ENCODE measurements at places on chromosomes 1 and 21.

DNA sequence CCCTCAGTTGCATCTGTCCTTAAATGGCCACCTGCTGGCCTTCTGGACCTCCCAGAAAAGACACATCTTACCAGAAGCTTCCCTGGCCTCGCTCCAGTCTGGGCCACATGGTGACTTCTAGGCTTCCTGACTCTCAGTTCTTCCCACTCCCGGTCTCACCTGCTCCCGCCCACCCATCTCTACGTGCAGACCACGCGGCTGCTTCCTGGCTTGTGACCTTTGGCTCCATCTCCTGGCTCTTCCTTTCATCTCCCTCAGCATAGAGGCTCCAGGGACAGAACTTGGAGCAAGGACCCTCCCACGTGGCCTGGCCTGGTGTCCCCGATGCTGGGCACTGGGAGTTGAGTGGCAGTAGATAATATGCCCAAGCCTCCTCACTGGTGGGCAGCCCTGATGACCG is 124.9 kb upstream of the IRF2BP2 start:
- no peak for DNase-seq

DNA sequence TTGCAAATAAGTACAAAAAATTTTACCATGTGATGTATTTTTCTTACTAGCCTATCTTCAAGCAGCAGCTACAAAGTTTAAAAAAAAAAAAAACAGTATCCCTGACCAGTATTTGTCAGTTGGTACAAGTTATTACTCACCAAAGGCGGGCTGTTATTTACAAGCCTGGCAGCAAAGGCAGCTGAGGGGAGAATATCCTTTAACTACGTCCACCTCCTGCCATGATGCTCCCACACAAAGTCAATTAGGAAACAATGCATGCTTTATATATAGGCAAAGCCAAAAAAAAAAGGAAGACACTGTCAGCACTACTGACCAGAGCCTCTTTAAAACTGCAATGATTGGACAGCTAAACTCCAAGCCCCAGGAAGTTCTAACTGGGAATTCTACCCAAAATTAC is 13.7 kb downstream of the PSMA5 start:
- DNase-seq, result no peak

DNA sequence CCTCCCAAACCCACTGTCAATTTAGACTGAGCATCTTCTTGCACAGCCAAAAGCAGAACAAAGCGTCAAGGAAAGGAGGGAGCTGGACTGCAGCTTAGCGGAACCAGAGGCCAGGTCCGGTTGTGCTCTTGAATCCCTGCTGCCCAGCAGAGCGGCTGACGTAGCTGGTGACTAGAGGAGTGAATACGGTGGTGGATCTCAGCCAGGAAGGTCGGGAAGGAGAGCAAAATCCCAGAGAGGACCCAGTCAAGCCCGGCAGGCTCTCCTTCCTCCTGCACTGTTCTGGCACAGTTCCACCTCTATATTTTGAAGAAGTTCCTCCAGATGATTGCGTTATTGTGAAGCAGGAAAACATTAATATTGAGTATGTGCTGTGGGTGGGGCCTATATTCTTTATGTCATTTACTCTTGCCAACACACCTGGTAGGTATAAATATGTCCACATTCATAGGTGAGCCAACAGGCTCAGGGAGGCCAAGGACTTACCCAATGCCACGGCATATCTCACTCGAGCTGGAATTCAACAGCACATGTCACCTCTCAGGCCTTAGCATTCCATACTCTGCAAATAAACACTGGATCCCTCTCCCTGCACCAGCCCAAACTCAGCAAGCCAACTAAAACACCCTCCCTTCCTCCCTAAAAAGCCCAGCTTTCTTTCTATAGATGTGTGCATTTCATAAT is 23.6 kb upstream of the ABCB10 start:
- DNase-seq, result no peak

- no peak for DNase-seq
These were observed 8.9 kb downstream of the CSRP1 start for GRCh38 chr1:201497935-201498509.

DNA sequence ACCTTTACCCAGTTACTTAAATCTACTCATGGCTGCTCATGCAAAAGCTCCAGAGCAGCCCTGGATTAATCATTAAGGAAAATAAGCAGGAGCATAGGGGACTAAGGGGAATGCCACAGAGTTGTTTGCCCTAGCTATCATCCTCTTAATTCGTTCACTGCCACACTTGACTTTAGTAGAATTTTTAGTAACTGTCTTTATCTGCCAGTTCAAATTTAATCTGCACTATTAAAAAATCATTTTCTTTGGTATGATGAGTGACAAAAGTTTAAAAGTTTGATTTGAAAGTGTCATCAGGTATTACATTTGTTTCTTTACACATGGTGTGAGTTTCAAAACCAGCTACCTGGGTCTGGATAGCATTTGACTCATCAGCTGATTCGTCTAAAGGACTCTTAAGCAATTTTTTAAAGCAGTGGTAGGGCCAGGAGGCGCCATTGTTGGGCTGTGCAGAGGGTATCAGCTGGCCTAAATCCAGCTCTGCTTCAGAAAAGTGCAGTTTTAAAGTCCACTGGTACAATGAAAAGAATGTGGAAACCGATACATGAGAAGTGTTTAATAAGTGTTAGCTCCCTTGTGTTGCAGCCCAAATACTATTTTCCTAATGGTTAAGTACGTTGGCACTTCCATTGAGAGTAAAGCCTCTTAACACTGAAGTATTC is 69.9 kb upstream of the DR1 start:
- no peak for DNase-seq

DNA sequence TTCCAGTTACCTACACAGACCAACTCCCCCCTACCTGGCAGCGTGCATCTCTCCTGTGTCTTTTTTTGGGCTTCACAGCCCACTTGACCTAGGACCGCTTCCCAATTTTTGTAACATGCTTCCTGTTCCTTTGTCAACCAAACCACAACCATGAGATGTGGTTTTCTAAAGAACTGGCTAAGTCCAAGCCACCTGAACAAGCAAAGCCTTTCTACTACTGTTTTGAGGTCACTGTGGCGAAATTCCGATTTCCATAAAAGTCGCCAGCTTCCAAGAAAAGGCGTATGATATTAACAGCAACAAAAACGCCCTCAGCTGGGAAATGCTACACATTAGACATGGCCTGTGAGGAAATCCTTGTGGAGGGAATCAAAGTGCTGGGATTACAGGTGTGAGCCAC is 12.7 kb upstream of the AK2 start:
- DNase-seq, result no peak

- no peak for DNase-seq
These were observed 273.7 kb upstream of the AJAP1 start for GRCh38 chr1:4380564-4381168.

- no peak for DNase-seq
These were observed 131.2 kb downstream of the DISC1 start for GRCh38 chr1:231757759-231758158.

DNA sequence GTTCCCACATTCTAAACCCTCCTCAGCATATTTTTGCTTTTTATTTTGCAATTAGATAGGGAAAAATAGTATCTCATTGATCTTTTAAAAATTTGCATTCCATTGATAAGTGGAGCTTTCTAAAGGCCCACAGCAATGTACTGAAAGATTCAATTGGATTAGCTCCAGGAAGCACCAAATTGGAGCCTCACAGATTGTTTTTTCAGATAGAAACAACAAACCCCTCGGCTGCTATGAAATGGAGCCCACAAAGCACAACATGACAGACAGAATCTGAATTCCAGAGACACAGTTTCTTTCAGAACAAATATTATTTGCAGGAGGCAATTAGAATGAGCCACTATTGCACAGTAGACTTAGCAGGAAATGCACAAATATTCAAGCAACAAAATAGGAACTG is 58.9 kb upstream of the KIF26B start:
- no peak for DNase-seq

DNA sequence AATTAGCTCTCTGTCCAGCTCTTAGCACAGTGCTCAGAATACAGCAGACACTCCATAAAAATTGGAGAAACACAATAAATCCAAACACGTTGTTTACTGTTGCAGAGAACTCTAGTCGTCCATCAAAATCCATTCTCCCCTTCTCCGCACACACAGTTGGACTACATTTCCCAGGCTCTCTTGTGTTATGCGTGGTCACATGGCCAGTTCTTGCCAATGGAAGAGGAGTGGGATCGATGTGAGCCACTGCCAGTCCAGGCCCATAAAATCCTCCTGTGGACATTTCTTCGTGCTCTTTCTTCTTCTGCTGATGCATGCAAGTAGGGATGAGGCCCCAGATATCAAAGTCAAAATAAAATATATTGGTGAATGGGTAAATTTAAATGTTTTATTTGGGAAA is 114.3 kb upstream of the FMN2 start:
- DNase-seq, result no peak

DNA sequence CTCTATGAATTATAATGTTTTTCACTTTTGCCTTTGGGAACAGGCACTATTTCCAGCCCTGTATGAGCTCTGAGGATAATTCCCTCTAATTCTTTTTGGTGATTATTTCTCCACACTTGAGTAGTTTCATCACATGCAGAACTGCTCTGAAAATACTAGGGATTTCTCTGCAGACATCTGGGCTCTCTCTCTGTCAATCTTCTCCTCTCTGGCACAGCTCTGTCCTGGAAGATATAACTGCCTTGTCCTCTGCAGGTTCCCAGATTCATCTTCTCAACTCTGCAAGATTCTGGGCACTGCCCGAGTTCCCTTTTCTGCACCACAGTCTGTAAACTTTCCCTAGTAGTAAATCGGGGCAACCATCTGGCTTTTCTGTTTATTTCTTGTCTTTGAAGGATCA is 131.3 kb upstream of the FMN2 start:
- DNase-seq, result no peak

GRCh38 chr1:231272880-231273279 is 31.9 kb downstream of the GNPAT start:
- DNase-seq, result peak; percentile 54

DNA sequence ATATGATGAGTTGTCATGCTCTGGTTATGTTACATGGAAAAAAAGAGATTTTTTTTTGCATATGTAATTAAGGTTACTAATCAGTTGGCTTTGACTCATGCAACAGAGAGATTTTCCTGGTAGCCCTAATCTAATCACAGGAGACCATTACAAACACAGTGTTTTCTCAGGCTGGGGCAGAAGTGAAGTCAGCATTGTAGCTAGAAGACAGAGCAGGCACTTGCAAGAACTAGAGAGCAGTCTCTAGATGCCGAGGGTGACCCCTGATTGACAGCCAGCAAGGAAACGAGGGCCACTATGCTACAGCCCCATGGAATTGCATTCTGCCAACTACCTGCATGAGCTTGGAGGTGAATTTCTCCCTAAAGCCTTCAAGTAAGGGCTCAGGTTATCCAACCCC is 151.3 kb downstream of the RUNX1 start:
- DNase-seq, result no peak

Measured in CD4-positive, CD25-positive, alpha-beta regulatory T cell (primary cell).